NK-92 treated with Interleukin-12 subunit alpha and Interleukin-12 subunit beta, amount 100 ng/mL, for 24 hours (cell line): ENCODE measurements at places on chromosomes 5 and 9.

GRCh38 chr9:4297786-4298254 is 2.0 kb downstream of the GLIS3 start:
- DNase-seq, result no peak

DNA sequence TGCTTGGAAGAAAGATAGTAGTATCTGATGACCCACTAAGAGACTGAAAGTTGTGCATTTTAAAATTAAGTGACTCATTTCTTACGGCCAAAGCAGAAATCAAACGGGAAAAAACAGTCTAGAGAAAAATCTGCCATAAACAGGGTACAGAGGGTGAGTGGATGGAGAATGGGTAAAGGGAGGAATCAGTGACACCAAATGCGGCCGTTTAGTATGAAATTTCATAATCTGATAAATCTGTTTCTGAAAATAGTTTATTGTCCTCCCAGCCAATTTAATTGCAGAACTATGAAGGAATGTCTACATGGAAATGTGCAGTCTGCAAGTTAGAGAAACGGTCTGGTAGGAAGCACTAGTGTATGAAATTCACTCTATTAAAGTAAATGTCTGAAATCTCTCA is 39.5 kb downstream of the ADAMTS12 start:
- DNase-seq, result no peak

DNA sequence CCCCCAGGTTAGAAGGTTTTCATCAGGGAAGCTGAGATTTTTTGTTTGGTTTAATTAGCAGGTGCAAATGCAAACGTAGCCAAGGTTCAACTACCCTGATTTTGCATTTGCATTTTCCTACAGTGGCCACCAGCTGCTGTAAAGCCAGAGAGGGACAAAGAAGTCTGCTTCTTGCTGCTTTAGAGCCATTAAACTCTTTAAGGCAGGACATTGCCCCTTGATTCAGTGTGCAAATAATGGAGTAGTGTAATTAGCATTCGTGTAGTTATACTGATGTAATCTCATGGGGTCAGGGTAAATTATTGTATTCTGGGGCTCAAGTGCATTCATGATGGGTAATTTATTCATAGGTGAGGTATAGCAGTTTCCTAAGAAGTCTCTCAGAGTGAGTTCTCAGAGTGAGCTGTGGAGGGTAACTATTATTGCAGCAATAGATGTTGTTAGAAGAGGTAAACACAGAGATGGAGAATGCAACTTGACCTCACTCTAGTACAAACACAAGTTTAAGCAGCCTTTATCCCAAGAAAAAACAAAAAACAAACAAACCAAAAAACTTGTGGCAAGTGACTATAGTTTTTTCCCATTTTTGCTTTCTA is 526.5 kb downstream of the KIF4B start:
- no peak for DNase-seq

DNA sequence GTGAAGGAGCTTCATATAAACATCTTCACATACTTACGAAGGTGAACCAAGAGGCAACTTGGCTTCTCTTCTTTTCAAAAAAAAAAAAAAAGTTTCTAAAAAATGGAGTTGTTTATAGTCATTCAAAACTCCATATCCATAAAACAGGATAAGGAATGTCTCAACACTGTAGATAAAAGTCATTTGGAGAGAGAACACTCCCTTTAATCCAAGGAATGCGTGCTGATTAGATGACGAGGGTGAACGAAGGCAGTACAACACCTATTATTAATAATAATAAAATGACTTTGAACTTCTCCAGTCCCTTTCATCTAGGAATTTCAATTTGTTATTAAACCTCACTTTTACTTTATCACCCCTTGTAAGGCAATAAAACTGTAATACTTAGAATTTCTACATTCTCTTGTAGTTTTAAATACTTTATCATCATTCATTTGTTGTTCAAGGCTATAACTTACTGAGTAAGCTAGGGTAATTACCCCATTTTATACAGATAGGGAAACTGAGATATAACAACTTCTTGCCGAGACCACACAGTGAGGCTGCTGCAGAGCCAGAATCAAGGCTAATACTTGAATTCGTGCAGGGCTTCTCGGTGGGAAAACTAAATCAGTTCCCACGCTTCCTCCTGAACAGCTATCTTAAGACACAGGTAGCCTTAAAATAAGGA is 377.1 kb downstream of the EFNA5 start:
- DNase-seq, result no peak

- no peak for DNase-seq
These were observed 16.2 kb downstream of the COL27A1 start for GRCh38 chr9:114171500-114171899.

GRCh38 chr5:2914981-2915484 is 163.6 kb upstream of the IRX2 start:
- no peak for DNase-seq

DNA sequence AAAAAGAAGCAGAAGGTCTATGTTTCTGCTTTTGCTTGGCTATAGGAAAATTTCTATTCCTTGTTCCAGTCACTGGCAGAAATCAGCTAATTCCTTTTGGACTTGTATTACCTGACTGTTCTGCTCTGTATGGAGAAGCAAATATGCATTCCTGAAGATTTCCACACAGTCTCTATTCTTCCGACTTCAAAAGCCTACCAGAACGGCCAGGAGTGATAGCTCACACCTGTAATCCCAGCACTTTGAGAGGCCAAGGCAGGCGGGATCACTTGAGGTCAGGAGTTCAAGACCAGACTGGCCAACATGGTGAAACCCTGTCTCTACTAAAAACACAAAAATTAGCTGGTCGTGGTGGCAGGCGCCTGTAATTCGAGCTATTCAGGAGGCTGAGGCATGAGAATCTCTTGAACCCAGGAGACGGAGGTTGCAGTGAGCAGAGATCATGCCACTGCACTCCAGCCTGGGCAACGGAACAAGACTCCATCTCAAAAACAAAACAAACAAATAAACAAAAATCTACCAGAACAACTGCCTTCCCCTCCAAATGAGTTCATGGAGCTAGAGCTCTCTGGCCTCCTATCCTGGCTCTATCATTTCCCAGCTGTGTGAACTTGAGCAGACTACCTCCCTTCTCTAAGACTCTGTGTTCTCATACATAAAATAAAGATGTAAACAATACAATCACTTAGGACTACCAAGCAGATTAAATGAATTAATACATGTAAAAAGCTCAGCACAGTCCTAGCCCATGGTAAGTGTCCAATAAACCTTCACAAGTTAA is 17.0 kb downstream of the MYO10 start:
- DNase-seq, result no peak

GRCh38 chr5:54443270-54443669 is 12.2 kb upstream of the HSPB3 start:
- no peak for DNase-seq

DNA sequence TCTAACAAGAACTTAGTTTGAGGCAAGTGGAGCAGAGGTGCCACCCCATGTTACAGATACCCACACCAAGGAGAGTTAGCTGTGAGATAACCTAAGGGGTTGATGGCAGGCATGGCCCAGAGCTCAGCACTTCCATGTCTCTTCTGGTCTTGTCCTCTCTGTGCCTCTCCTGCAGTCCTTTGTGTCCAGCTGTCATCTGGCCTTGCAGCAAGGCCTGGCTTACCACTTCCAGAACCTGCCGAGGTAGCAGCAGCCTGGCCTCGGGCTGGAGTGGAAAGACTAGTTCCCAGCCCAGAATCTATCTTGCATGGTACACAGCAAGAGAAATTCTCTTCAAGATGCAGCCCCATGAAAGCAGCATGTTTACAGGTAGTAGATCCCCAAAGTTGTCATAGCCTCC is 41.5 kb downstream of the PIP5K1B start:
- DNase-seq, result no peak

GRCh38 chr9:133981958-133982681 is 10.0 kb downstream of the VAV2 start:
- DNase-seq, result no peak

GRCh38 chr5:54529565-54529964 is 12.0 kb downstream of the SNX18 start:
- DNase-seq, result no peak

DNA sequence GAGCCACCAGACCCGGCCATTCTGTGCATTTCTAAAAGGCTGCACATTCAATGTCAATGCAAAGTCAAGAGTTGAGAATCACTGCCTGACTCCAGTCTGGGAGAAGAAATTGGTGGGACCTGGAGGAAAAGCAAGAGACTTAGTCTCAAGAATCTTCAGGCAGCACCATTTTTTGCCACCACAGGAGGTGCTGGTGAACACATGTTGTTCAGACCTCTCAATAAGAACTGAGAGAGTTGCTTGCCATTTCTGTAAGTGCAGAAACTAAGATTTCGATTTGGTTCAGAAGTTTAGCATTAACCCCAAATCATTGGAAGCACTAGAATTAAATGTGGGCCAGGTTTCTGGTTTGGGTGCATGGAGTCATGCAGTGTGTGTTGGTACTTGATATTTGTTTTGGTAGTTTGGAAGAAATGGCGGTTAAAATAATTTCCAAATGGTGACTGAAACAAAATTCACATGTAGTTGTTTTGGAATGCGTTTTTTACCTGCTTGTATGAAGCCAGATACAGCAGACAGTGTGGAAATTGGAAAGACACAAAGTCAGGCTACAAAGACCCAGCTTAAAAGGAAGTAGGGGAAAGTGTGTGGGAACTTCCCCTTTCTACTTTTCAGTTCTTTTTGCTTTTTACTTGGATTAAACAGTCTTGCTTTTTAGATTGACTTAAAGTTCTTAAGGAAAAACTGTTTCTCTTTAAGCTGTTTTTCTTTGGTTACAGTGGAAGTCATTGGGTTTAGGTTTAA is 20.4 kb downstream of the PDE8B start:
- DNase-seq, result no peak

GRCh38 chr5:119028575-119028974 is 40.2 kb upstream of the DTWD2 start:
- DNase-seq, result no peak

- no peak for DNase-seq
These were observed 33.1 kb upstream of the NTRK2 start for GRCh38 chr9:84636436-84636835.

DNA sequence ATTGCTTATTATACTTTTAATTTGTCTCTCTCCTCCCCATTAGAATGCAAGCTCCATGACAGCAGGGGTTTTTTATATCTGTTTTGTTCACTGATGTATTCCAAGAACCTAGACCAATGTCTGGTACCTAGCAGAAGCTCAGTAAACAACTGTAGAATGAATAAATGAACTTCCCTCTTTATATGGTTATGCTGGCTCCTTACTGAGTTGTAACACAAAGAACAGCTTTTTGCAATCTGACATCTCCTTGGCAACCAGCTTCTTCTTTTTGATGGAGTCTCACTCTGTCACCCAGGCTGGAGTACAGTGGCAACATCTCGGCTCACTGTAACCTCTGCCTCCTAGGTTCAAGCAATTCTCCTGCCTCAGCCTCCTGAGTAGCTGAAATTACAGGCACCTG is 13.6 kb downstream of the TRMO start:
- no peak for DNase-seq

GRCh38 chr5:86806206-86806605 is 188.5 kb downstream of the COX7C start:
- no peak for DNase-seq

GRCh38 chr9:30310711-30311110 is 2073.7 kb upstream of the ACO1 start:
- DNase-seq, result no peak

GRCh38 chr5:43074987-43075318 is 34.8 kb upstream of the ANXA2R start:
- DNase-seq, result no peak

- no peak for DNase-seq
These were observed 15.7 kb upstream of the CEP120 start for GRCh38 chr5:123438902-123439301.

DNA sequence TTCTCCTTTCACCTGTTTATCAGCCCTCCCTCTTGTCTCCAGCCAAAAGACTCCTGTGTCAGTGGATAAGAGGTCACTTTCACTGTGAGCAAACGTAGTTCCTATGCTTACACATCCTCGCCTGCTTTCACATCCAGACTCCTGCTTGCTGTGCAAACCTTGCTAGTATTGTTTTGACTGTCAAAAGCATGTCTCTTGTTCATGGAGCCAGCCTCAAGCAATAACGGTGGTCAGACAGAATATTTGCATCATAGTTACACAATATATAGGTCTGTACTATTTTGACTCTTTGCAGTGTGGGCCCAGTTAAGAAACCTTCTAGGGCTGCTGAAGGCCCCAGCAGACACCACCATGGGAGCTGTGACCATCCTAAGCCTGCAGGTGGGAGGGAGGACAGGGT is 420.0 kb downstream of the SEMA5A start:
- DNase-seq, result no peak

GRCh38 chr9:72863456-72864094 is 89.3 kb downstream of the ALDH1A1 start:
- DNase-seq, result no peak

- DNase-seq, result no peak
These were observed 318.4 kb upstream of the RIOK2 start for GRCh38 chr5:97501286-97501964.

- no peak for DNase-seq
These were observed 44.6 kb downstream of the WHRN start for GRCh38 chr9:114460513-114461199.

GRCh38 chr9:5735072-5735471 is 97.8 kb downstream of the ERMP1 start:
- no peak for DNase-seq

GRCh38 chr9:37996819-37997217 is 72.2 kb downstream of the SHB start:
- no peak for DNase-seq

GRCh38 chr5:36778336-36778735 is 98.2 kb upstream of the NIPBL start:
- no peak for DNase-seq

- DNase-seq, result no peak
These were observed 142.8 kb downstream of the ENC1 start for GRCh38 chr5:74497706-74498105.

DNA sequence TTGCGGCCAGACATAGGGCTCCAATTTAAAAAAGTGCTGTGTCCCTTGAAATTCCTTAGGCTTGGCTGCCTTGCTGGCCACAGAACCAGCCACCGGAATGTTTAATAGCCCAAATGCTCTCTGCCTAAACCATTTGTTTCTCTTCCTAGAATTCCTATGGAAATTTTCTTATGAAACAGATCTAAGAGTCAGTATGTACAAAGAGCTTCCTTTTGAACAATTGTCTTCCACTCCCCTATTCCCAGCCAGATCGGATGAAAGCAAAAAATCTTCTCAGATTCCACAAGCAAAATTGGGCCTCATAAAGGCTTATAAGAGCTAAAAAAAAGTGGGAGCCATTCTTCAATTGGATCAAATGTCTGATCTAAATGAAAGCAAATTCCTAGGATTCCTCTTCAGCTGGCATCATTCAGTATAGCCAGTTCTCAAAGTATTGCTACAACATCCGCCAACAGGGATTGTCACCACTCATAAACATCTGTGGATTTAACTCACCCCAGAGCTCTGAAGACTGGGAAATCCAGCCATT is 104.3 kb downstream of the CEMIP2 start:
- no peak for DNase-seq

DNA sequence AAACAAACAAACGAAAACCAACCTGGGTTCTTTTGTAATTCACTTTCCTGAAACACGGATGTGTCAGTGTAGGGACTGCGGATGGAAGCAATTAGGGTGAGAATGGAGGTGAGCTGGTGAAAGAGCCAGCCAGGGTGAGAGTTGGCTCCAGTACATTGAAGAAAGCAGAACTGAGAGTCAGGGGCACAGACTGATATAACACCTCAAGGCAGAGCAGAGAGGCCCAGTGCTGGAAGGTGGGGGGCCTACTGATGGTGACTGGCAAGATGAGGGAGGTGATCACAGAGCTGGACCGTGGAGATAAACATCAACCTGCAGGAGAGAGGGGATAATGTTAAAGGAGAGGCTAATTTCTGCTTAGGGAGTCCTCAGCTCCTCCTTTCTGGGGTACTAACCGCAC is 221.1 kb downstream of the MAN2A1 start:
- DNase-seq, result no peak
